ENCODE measurements at places on chromosomes 6 and 20. TPM values are rescaled to one million over a fixed set of nuclear protein-coding genes. Genes with fewer than 3 reads are reported as not detected.

Gene MANEA
- 4.0 TPM for total RNA-seq

Gene RRBP1
- total RNA-seq = 160 TPM

Gene TREM1
- 0.14 TPM for total RNA-seq

Gene DNAAF9
- 6.4 TPM for total RNA-seq

Gene MEI4
- total RNA-seq = not detected

Gene SYCP2
- 0.29 TPM for total RNA-seq

Gene PCED1A
- total RNA-seq = 28.7 TPM
